ENCODE measurements at places on chromosomes 16 and 17. TPM values are rescaled to one million over a fixed set of nuclear protein-coding genes. Genes with fewer than 3 reads are reported as not detected.

- DNase-seq, result no peak
Measured at GRCh38 chr16:57826706-57827625, 24.7 kb upstream of the KIFC3 start.

The CD19 gene
- total RNA-seq, result 0.12 TPM

The SLC13A5 gene
- not detected for total RNA-seq

GRCh38 chr16:29029168-29029994, 44.5 kb downstream of the LAT start:
- DNase-seq, result peak; percentile 47

DNA sequence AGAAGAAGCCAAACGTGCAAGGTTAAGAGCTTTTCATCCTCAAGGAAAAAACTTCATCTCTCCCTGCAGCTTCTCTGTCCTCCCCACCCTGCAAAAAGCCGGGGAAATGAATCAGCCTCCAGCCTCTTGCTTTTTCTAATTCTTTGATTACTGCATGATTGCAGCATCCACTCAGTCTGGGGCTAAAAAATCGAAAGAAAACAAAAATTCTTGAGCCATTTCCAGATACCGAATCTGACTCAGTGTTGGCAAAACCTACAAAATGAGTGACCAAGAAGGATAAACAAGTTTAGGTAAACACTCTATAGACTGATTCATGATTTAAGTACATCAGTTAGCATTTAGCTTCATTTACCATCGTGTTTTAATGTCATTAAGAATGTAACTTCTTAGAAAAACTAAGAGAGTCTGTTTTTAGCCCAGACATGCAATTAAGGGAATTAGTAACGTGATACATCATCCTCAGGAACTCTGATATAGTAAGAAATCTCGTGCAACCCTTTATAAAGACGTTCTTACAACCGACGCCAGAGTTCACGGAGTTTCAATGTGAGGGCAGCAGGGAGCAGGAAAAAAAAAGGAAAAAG, 287.3 kb upstream of the FOXF1 start:
- DNase-seq, result no peak

- no peak for DNase-seq
Measured at GRCh38 chr16:12482455-12483220, 321.0 kb downstream of the CPPED1 start.

DNA sequence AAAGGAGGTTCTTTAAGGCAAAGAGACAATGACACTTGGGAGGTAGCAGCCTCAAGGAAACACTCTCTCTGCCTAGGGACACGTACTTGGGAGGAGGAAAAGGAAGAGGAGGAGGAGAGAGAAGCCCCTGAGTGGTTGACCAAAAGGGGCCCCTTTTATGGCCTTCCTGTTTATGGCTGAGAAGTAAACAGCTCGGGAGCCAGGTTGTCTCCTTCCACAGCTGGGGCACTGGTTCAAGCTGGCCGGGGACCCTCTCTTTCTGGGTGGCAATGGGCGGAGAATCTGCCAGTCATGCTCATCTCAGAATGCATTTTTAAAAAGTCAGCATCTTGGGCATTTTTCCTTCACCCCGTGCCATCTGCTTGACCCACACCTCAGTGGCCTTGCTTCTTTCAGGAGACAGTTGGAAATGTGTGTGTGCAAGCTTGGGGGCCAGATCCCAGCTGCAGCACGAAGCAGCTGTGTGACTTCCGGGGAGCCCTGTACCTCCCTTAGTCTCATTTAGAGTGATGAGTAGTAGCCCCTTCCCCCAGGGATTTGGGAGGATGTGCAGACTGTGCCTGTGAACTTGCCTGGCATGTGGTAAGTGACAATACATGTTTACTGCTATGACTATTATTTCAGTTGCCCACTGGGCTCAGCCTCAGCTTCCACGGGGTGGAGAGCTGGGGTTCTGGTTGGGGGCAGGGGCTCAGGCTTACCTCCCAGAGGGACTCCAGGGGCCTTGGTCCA, 33.8 kb upstream of the SALL1 start:
- DNase-seq, result no peak

- no peak for DNase-seq
Measured at GRCh38 chr16:19294156-19294649, 8.7 kb downstream of the CLEC19A start.

GRCh38 chr17:32803544-32803943, 73.4 kb downstream of the MYO1D start:
- DNase-seq, result no peak

The KRT36 gene
- not detected for total RNA-seq

GRCh38 chr17:9729735-9730420, 61.5 kb downstream of the DHRS7C start:
- DNase-seq, result no peak

DNA sequence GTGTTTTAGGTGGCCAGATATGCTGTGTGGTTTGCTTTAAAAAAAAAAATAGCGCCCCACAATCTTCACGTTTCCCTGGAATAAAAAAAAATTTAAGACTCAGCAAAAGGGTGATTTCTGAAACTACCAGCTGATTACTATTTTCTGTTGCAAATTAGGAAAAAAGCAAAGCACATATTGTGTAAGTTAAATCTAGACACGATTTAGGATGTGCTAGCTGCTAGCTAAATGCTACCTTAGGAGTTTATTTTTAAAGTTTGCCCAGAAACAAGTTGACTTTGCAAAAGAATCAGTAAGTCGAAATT, 944 bp upstream of the MARF1 start:
- no peak for DNase-seq

DNA sequence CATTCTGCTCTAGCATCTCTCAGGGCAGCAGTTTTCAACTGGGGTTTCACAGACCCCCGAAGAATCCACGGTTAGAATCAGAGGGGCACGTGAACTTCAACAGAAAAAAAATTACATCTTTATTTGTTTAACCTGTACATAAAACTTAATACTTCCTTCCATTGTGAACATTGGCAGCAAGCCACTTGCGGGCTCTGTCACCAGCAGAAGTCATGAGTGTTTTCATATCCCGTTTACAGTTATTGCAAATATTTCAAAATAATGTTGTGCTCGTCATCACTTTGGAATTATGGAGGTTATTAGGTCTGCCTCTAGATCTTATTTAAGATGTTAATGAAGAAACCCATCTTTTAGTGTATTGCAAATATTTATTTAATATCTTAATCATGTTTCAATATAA, 109.8 kb downstream of the SDR42E1 start:
- no peak for DNase-seq

DNA sequence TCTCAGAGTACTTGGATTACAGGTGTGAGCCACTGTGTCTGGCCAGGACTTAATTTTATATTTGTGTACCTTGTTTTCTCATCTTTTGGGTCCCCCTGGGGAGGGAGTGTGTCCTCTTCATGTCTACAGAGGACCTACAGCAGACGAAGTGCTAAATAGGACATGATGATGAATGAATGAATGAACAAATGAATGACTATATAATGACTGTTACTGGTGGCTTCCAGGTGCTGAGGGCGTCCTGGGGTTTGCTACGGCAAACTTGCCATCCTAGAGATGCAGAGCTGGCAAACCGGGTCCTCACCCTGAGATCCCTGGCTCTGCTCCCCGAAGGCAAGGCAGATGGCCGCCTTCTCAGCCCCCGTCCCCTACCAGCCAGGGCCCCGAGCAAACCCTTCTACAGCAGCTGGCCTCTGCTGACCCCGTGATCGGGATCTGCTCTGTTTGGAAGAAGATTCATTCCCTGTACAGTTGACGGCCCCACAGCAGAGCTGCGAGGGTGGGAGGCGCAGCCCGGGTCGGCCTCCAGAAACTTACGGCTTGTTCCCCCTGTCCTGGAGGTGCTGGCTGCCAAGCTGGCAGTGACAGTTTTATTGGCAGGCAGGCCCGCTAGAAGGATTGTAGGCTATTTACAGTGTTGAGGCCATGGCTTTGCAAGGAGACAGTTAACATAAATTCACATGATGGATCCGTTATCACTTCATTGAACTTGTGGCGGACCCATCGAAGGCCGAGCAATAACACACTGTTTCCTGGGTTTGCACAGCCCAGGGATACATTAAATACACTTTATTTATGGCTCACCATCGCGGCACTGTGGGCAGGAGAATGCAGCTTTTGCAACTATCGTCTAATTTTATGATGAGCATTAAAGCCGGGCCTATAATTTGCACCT, 197.7 kb upstream of the GSE1 start:
- no peak for DNase-seq

GRCh38 chr17:49822829-49823228, 25.0 kb downstream of the TAC4 start:
- DNase-seq, result no peak

- DNase-seq, result no peak
Measured at GRCh38 chr17:75265614-75266315, 4.1 kb downstream of the MRPS7 start.

The KIAA0513 gene
- total RNA-seq, result 14.8 TPM

- no peak for DNase-seq
Measured at GRCh38 chr17:18262111-18262510, 1.6 kb downstream of the MIEF2 start.

- no peak for DNase-seq
Measured at GRCh38 chr17:78349891-78350642, 9.8 kb downstream of the SOCS3 start.

DNA sequence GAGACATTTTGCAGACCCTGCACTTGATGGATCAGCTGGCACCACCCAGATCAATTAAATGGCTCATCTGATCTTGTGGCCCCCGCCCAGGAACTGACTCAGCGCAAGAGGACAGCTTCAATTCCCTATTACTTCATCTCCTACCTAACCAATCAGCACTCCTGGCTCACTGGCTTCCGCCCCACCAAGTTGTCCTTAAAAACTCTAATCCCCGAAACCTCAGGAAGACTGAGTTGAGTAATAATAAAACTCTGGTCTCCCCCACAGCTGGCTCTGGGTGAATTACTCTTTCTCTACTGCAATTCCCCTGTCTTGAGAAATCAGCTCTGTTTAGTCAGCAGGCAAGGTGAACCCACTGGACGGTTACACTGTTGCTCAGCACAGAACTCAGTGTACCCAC, 23.6 kb downstream of the SPPL2C start:
- DNase-seq, result no peak

GRCh38 chr17:58153671-58154070, 5.5 kb downstream of the OR4D1 start:
- no peak for DNase-seq

The EVPL gene
- 0.02 TPM for total RNA-seq

GRCh38 chr17:72938482-72938881, 154.0 kb downstream of the SLC39A11 start:
- DNase-seq, result no peak

The KRT17 gene
- 0.25 TPM for total RNA-seq

All from activated CD4-positive, alpha-beta T cell treated with anti-CD3 and anti-CD28 coated beads, Interleukin-2, amount 10 ng/mL, durations not matched to agents 7 days and 5 days (primary cell).